ENCODE measurements at places on chromosomes 1 and 21.

GRCh38 chr1:17874231-17874630 is 119.1 kb downstream of the ACTL8 start:
- ATAC-seq, result no peak

DNA sequence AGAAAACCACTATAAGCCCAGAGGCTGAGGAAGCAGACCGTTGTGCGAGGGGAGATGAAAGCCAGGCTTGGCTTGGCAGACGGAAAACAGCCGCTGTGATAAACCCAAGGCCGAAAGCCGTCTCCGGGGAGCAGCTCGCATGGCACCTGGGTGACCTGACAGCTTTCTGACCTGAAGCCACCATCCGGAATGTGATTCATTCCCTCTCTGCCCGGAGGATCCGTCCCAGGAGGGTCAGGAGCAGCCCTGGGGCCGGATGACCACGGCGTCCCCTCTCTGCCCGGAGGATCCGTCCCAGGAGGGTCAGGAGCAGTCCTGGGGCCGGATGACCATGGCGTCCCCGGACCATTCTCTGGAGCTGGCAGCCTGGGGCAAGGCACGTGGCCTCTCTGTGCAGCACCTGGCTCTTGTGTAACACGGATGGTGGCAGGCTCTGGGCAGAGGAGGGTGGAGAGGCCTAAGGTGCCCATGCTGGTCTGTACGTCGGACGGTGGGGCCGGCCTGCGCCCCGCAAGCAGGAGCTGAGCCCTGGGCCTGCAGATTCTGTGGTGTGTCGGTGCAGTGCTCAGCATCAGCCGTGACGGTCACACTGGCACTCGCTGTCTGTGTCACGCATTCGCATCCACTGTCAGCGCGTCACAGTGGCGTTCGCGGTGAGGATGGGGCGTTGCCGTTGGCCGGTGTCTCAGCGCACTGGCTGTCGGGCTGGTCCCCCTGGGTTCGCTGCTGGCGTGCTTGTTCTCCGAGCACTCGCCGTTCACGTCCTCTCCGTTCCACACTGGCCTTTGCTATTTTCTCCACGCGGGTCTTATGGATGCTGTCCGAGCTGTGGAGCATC is 50.3 kb downstream of the SLX9 start:
- no peak for ATAC-seq

GRCh38 chr1:111448482-111448917 is 556 bp downstream of the WDR77 start:
- ATAC-seq, result peak; percentile 2

- ATAC-seq, result no peak
Measured at GRCh38 chr1:76070538-76070937, 4.0 kb upstream of the ST6GALNAC3 start.

GRCh38 chr1:220430059-220430458 is 97.9 kb upstream of the MARK1 start:
- ATAC-seq, result no peak

DNA sequence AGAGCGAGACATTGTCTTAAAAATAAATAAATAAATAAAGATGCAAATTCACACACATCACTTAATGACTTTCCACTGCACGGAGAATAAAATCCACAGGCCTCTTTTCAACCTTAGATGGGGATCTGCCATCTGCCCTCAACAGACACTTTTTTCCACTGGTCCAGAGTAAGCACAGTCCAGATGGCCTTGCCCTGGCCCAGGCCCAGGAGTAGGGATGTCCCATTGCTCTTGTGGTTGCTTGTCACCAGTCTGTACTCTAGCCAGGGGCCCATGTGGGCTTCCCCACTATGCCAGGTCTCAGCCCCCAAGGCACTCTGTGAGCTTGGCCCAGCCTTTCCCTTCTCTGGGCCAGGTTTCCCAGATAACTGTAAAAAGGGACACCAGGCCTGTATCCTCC is 17.4 kb downstream of the PLOD1 start:
- ATAC-seq, result no peak

DNA sequence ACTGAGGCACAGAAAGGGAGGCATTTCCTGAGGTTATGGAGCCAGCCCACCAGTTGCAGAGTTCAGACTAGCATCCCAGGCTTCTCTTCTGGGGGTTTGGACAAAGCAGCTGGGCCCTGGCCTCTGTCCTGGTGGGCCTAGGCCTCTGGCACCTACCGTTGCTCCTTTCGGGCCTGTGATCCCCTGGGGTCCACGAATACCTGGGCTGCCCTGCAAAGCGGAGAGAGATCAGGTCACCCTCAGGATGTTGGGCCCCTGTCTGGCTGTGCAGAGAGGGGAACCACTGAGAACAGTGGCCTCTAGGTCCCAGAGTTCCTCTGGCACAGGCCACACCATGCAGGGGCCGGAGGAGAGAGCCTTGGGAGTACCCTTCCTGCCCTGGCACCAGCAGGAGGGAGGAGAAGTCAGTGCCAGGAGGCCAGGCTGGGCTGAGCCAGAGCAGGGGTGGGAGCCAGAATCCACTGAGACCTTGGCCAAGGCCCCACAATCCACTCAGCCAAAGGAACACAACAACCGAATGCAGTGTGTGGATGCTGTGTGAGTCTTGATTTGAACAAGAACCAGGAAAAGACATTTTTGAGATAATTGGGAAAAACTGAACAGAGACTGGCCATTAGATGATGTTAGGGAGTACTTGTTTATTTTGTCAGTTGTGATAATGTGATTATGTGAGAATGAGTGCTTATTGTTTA is 8.9 kb downstream of the COL9A2 start:
- no peak for ATAC-seq

- ATAC-seq, result no peak
Measured at GRCh38 chr1:198772626-198773025, 133.8 kb downstream of the PTPRC start.

- ATAC-seq, result no peak
Measured at GRCh38 chr1:181187337-181188126, 99.0 kb downstream of the IER5 start.

DNA sequence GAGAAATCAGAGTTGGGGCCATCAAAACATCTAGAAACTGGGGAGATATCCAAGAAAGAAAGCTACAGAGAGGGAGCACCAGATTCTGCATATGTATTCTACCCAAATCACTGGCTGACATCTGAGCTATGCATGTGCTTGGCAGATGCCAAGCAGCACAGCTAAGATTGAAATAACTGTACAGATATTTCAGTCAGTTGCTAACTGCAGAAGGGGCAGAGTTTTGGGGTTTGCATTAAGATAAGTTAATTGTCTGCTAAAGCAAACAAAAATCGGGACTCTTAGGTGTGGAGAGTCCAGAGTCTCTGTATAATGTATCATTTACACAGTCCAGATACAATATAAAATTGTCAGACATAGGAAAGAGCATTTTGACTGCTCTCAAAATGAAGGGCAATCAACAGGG is 437.1 kb downstream of the PTBP2 start:
- no peak for ATAC-seq

DNA sequence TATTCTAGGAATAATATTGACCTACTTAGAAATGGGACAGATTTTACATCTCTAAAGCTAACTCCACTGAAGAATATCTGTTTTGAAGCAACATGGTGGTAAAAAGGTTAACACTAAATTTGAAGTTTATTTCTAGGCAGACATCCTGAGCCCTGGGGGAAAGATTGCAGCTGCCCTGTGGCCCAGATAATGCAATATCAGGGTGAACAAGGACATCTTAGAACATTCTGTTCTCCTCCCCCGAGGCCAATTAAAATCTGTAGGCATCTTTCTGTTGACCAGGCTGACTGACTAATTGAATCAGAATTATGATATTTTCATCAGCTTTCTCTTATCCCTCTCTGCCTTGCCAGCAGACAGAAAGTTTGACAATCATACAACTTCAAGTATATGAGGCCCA is 149.8 kb upstream of the DUSP10 start:
- peak; percentile 63 for ATAC-seq

- ATAC-seq, result no peak
Measured at GRCh38 chr1:241706967-241707366, 54.9 kb downstream of the WDR64 start.

DNA sequence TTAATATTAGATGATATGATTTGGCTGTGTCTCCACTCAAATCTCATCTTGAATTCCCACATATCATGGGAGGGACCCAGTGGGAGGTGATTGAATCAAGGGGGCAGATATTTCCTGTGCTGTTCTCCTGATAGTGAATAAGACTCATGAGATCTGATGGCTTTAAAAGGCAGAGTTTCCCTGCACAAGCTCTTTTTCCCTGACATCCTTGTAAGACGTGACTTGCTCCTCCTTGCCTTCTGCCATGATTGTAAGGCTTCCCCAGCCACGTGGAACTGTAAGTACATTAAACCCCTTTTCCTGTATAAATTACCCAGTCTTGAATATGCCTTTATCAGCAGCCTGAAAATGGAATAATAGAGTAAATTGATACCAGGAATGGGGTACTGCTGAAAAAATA is 13.3 kb upstream of the F13B start:
- no peak for ATAC-seq

DNA sequence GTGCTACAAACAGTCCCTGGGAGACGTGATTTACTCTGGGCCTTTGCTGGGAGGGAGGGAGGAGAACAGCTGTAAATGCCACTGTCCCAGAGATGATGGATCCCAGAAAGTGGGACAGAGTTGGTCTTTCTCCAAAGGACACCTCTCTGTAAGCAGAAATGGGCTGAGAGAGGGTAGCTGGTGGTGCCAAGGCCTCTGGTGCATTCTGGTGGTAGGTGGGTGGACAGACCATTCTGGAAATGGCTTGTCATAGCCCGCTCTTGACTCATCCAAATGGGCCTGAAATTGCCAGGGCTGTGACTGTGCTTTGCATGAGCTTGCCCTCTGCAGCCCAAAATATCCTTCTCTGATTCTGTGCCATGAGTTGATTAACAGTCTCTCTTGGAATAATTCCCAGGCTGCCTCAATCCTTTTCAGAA is 36.1 kb downstream of the CCDC185 start:
- ATAC-seq, result peak; percentile 49

DNA sequence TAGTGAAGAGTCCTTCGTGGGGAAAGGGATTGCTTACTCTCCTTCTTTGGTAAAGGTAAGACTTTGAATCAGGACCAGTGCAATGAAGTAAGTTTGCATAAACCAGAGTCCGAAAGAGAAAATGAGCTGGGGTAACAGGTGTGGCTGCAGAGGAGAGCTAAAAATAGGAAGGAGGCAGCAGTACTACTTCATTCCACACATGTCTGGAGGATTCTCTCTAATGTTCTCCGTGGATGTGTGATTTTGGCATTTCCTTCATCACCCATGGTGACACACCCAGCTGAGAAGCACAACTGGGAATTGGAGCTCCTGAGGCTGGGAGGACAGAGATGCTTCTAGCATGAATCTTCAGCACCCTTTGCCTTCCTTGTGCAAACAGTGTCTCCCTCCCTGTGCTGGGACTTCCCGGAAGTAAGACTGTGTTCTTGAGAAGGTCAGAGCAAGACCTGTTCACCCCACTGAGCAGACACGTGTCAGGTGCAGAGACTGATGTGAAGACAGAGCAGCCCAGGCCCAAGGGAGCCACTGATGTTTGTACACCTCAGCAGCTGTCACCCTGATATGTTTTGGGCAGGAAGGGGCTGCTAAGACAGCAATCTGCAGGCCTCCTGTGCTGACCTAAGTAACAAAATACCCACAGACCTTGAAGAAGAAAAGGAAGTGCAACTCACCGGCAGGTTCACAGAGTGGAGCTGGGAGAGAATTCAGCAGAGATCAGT is 13.3 kb downstream of the FCRL1 start:
- no peak for ATAC-seq

GRCh38 chr1:217471403-217471802 is 159.5 kb downstream of the GPATCH2 start:
- ATAC-seq, result no peak

GRCh38 chr1:70034403-70034802 is 171.0 kb downstream of the LRRC40 start:
- ATAC-seq, result no peak

GRCh38 chr1:47725992-47726855 is 271.0 kb downstream of the TRABD2B start:
- peak; percentile 92 for ATAC-seq

DNA sequence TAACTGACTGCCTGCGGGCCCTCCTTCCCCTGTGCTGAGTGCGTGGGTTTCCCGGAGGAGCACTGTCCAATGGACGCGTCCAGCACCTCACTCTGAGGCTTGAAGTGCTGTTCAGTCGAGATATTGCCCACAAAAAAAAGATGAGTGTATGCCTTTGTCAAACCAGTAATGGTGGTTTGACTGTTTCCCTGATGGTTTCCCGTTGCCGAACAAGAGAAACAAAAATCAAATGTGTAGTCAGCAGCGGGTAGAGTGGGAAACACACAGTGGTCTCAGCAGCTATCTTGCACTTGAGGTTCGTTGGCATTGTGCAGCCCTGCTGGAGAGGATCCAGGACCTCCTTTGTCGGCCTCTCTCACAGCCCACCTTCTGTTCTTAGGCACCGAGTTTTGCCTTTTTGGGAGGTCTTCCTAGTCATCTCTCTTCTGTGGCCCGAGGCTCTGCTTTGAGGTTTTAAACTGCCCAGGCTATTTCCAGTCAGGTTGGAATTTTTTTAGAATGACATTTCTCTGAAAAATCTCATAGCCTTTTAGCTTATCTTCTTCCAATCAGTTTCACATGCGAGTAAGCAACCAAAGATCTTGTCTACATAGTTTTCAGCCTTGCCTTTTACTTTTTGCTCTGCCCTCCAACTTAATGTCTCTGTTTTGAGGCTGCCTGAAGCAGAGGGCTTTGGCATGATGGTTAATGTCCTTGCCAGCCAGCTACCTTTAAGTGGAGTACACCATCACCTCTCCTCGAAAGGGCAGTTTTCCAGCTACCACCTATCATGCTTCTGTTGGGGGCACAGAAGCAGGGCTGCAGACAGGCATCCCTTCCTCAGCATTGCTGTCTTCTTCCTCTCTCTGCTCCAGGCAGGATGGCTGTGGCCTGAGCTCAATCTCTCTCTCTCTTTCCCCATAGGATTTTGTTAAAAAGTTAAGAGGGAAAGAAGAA is 132.3 kb downstream of the URB2 start:
- ATAC-seq, result no peak

Measured in gastroesophageal sphincter (tissue), 4 donors.